A549 treated with dexamethasone at 1 μM for 4 hours (cell line): ENCODE measurements at places on chromosomes 7 and 10. TPM values are rescaled to one million over a fixed set of nuclear protein-coding genes. Genes with fewer than 3 reads are reported as not detected.

RP9 gene
- 31.3 to 34.0 TPM (median 32.3 TPM) in 5 replicates for total RNA-seq

LIPF gene
- not detected in 5 replicates for total RNA-seq

PRXL2A gene
- total RNA-seq, result 43.9 to 47.6 TPM (median 45.0 TPM) in 5 replicates

INPP5A gene
- total RNA-seq, result 12.1 to 14.6 TPM (median 13.5 TPM) in 5 replicates

C7orf33 gene
- total RNA-seq, result not detected in 5 replicates

HOXA10 gene
- 6.9 to 8.3 TPM (median 7.2 TPM) in 5 replicates for total RNA-seq
